ENCODE measurements at places on chromosomes 11 and 22.

DNA sequence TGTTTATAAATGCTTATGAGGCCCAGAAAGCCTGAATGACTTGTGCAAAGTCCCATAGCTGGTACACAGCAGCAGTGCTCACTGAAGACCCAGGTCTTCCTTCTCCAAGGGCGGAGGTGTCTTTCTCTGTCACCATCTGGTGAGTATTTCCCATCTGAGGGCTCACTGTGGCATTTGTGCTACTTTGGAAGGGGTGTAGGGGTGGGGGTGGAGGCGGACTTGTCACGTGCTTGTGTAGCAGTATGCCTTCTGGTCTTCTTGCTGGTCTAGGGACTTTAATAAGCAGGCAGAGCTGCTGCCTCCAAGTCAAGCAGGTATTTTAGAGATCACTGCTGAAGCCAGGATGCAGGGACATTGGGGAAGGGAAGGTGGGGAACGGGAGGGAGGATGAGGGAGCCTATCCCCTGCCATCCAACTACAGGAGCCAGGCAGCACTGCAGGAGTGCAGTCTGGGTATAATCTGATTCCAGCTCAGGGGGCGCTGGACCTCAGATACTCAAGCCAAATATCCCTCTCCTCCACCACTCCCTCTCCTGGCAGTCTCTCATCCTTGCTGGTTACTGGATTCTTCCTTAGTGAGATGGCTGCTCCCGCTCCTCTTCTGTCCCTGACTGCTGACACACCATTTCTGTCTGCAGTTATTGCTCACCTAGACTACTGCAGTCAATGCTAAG is 3.4 kb downstream of the ABCC8 start:
- no peak for DNase-seq

DNA sequence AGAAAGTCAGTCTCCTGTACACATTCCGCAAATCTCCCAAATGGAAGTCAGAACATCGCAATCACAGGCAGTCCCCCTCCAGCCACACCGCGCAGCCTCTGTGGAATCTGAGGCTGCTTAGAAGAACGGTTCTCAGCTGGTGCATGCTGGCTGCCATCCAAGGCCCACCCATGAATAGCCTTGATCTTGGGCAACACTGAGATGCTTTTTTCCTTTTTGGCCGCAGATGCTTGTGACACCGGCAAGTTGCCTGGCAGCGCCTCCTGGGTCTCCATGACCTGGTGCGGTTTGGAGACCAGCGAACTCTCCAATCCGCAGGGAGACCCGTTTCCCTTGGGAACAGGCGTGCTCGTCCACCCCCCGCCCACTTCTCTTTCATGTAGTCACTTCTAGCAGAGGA is 26.3 kb upstream of the PHF21B start:
- no peak for DNase-seq

GRCh38 chr11:2709429-2709828 is 9.6 kb upstream of the KCNQ1OT1 start:
- DNase-seq: no peak

- no peak for DNase-seq
Measured at GRCh38 chr11:78961247-78961646, 386.6 kb upstream of the NARS2 start.

DNA sequence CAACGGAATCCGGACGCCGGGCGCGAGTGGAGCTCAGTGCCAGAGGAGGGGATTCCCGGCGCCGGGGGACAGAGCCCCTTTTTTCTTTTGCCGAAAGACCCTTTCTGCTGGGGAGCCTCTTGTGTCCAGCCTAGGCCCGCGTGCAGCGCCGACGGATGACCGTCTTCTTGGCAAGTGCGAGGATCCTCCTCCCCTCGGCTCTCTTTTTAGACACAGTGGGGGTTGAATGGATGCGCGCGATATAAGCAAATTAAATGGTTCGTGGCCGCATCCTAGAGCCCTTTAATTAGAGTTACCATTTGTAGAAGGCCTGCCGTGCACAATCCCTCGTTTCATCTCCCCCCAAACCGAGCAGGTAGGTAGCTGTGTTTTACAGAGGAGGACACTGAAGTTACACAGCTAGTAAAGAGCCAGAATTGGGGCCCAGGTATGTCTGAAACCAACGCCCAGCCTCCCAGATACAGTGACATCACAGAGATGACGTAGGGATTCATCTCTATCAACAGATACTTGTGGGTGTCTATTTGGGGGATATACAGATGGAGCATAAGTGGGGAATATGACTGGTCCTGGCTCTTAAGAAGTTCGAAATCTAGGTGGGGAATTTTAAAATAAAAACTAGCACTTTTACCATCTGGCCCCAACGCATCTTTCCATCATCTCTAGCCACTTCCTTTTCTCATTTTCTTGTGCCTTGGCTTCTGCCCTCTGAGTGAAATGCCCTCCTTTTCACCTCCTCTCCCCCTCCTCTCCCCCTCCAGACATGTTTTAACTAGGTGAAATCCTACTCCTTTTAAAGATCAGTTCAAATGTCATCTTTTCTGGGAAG is 875 bp downstream of the TCP11L1 start:
- peak; percentile 65 for DNase-seq

DNA sequence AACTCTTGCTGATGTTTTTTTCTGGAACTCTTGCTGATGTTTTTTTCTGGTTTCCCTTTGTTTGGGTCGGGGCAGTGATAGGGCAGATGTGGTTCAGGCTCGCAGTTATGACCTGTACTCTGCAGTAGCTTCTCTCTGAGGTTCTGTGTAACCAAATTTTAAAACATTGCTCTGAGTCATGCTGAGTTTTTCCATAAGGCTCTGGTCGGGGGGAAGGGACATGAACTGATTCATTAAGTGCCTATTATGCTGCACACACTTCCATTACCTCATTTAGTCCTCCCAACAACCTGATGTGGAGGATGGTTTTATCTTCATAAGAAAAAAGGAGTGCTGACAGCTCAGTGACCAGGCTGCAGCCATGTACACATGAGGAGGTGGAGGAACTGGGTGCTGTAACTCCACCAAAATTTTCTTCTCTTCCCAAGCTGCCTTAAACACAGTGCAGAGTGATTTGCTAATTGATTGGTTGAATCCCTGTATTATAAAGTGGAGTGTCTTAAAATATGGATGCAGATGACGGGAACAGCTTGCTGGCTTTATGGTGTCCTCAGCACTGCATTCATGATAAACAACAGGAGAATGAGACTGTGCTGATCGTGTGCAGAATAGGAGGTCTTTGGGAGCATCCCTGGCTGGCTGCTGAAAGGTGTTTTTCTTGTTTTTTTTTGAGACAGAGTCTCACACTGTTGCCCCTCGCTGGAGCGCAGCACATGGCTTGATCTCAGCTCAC is 19.1 kb downstream of the TNRC6B start:
- DNase-seq: no peak

DNA sequence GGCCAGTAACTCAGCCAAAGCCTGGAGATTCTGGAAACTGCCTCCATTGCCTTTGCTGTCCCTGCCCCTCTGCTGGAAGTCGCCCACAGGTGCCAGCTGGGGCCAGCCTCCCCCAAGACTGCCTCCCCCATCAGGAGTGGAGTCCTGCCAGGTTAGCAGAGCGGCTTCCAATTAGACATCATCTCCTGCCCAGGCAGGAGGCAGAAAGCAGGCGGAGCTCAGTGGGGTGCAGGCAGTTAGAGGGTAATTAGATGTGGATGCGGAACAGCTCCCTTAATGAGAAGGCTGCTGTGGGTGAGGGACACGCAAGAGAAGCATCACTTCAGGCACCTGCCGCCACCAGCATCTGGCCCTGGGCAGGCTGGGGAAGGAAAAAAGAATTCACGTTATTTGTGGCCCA is 90.9 kb upstream of the TP53I11 start:
- DNase-seq: peak; percentile 72

DNA sequence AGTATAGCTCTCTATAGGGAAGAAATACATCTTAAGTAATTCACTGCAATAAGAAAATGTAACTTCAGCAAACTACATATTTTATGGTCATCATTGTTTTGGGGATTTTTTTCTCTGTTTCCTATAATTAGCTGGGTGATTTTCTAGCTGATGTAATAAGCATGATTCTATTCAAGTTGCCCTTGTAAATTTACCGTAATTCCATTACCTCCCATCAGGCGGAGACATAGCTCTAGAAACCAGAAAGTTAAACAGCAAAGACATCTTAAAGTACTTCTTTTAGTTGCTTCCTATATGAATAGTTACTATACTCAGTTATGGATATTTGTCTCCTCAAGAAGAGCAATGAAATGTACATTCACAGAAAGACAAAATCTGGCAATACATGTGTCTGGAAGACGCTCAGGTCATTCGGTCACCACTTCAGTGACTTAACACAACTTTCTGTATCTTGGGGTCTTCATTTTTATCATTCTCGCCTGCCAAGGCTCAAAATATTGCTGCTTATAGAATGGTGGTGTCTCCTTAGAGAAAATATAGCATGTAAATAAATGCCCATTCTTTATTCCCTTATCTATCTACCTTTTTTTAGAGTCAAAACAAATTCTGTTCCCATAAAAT is 239.9 kb upstream of the ZC3H12C start:
- peak; percentile 7 for DNase-seq

DNA sequence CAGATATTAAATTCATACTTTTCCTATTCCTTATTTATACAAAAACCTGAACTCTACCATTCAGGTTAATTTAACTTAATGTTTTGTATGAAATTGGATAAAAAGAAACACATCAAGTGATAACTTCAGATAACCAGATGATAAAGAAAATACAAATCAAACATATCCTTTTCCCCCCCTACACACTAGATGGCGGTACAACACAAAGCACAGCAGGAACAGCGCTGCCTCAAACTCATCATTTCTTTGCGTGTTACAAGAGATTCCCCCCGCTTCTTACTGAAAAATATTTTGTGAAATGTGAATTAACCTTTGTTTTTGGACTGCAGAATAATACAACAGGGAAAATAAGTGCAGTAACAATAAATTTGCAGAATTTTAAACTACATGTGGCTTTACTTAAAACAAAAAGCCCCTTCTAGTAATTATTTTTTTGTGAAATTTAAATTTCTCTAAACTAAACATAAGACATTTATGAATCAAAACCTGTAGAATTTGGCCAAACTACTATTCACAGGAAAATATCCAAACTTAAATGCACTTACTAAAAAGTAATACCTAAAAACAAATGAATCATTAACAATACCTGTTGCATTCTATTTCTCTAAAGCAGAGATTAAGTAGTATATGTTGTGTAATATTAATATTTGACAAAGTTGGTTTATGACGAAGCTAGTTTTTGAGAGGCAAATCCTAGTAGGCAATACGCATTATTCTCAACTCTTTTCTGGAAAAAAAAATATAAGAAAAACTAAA is 74.4 kb downstream of the ARHGAP32 start:
- peak; percentile 59 for DNase-seq

DNA sequence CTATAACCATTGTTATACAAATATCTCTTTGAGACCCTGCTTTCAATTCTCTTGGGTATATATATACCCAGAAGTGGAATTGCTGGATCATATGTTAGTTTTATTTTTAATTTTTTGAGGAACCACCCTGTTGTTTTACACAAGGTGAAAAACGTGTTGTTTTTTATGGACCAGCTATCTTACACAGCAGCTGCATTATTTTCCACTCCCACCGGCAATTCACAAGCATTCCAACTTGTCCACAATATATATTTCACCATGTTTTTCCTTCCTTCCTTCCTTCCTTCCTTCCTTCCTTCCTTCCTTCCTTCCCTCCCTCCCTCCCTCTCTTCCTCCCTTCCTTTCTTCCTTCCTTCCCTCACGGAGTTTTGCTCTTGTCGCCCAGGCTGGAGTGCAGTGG is 6.3 kb upstream of the APOL5 start:
- no peak for DNase-seq

- no peak for DNase-seq
Measured at GRCh38 chr22:30183861-30184278, 62.7 kb downstream of the LIF start.

- DNase-seq: no peak
Measured at GRCh38 chr11:1086171-1087102, 11.8 kb downstream of the MUC2 start.

DNA sequence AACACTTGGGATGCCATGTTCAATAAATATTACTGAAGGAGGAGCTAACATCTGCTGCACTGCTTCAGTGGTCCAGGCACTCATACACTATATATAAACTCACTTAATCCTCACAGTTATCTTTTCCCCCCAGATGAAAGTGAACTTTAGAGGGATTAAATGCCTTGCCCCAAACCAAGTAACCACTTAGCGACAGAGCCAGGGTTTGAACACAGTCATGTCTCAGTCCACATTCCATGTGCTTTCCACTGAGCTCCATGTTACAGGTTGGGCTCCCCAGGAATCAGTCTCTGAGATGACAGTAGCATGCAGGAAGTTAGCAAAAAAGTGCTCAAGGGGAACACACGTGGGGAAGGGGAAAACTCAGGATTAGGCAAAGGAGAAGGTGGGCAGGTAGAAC is 59.3 kb downstream of the ENDOD1 start:
- DNase-seq: no peak

GRCh38 chr11:120032766-120033390 is 105.0 kb downstream of the TRIM29 start:
- no peak for DNase-seq

DNA sequence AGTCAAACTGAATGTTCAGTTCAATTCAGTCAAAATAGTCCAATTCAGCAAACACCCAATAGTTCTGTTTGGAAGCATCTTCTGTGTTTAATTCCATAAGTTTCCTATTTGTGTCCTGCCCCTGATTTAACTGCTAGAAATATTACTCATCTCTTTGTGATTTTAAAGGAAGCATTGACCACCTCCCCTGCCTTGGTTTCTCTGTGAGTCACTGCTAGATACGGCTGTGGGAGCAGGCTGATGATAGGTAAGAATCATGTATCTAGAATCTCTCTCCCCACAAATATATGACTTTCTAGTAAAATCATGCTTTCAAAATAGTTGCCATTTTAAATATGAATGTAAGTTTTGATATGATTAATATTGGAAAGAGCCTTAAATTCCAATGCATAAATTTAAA is 888.5 kb downstream of the NTM start:
- DNase-seq: no peak

- no peak for DNase-seq
Measured at GRCh38 chr22:24189249-24190158, 8.2 kb downstream of the SUSD2 start.

GRCh38 chr22:17785185-17786184 is 11.2 kb upstream of the BID start:
- DNase-seq: no peak

DNA sequence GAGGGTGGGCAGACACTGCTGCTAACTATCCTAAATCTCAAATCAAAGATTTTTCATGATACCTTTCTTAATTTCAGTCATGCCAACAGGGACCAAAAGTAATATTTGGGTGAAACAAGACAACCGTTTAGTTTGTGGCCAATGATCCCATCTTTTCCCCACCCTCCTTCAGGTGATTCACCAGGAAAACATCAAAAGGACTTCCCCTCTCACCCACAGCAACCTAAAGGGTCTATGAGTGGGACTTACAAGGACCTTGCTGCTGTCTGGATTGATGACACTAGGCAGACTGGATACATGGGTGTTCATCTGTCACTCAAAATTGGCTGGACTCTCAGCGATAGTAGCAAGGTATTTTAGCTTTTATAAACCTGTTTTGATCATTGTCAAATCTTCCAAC is 62.0 kb upstream of the ZC3H12C start:
- DNase-seq: no peak

- no peak for DNase-seq
Measured at GRCh38 chr11:86781546-86781945, 18.8 kb upstream of the PRSS23 start.

GRCh38 chr22:50269970-50270665 is at the start of gene MAPK11:
Gene MAPK11, minus strand, starts transcription at chr22:50270380. Its CDS starts 88 bp downstream, at chr22:50270292.
- DNase-seq: peak; percentile 10

Data from NCI-H748 treated with DMSO at 0.1 percent for 48 hours (cell line).